Psoas muscle (tissue), 8 donors: ENCODE measurements at places on chromosomes 16 and 17. TPM values are rescaled to one million over a fixed set of nuclear protein-coding genes. Genes with fewer than 3 reads are reported as not detected.

DNA sequence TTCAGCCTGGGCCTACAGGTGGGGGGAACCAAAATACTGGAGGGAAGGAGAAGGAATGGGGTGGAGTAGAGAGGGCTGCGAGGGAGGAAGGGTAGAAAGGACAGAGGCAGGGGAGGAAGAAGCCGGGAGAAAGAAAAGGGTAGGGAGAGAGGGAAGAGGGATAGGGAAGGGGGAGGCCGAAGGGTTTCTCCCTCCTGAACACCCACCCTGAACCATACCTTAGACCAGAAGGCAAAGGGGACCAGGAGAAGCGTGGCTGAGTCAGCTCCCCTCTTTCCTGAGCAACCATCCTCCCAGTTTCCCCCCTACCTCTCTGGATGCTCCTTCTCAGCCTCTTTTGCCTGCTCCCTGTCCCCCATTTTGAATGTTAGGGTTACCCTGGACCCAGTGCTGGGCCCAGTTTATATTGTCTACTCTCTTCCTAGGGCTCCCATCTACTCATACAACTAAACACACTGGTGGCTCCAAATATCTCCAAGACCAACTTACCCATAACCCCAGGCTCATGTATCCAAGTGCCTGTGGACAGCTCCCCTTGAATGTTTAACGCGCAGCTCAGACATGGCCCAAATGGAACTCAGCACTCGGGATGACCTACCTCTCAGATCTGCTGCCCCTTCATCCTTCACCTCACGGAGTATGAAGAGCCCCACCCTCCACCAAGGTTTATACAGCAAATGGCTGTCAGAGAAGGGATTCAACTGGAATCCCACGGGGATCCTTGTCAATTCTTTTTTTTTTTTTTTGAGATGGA, 7.8 kb downstream of the TSPOAP1 start:
- no peaks in the 10 kb centered on the region for H3K36me3 ChIP-seq
- no peak for DNase-seq
- no peaks in the 10 kb centered on the region for H3K27me3 ChIP-seq
- H3K4me1 ChIP-seq: peaks cover 6% of the 10 kb centered on the region
- H3K27ac ChIP-seq: no peak overlapping the region
- H3K4me3 ChIP-seq: no peak overlapping the region

GRCh38 chr17:17385491-17385890, 82.3 kb downstream of the NT5M start:
- no peaks in the 10 kb centered on the region for H3K27me3 ChIP-seq
- no peak overlapping the region for H3K4me3 ChIP-seq
- H3K4me1 ChIP-seq: no peaks in the 10 kb centered on the region
- H3K36me3 ChIP-seq: no peaks in the 10 kb centered on the region

- no peaks in the 10 kb centered on the region for H3K36me3 ChIP-seq
- no peak for DNase-seq
- H3K27ac ChIP-seq: no peak overlapping the region
Measured at GRCh38 chr17:71900621-71901229, 220.1 kb upstream of the SOX9 start.

Gene CES1
- 2.6 TPM for total RNA-seq

DNA sequence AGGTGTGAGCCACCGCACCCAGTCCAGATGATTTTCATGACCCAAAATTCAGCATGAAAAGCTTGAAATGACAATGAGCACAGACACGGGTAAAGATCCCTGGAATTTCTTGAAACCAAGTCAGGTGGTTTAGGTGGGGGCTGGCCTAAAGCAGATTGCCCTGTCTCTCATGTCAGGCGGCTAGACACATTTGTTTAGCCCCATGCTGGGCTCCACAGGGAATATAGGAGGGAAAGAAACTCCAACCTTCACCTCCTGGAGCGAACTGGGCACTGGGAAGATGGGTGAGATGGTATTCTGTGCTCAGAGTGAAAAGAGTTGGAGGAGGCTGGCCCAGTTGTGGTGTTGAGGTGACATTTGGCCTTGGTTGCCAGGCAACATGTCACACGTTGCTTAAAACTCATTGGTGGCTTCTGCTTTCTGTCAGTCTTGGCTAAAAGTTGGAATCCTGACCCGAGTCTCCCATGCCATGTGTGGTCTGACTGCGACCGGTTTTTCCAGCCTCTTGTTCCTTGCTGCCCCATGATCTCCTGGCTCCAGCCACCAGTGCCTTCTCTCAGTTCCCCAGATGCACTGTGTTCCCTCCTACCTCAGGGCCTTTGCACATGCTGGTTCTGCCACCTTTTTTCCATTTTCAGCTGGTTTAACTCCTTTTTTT, 113.7 kb downstream of the ABCC6 start:
- no peak overlapping the region for H3K27ac ChIP-seq
- no peaks in the 10 kb centered on the region for H3K4me1 ChIP-seq
- no peak overlapping the region for H3K4me3 ChIP-seq
- H3K27me3 ChIP-seq: no peaks in the 10 kb centered on the region

Gene EARS2
- 19.8 TPM for total RNA-seq

GRCh38 chr17:41705271-41705991, 6.7 kb upstream of the GAST start:
- no peaks in the 10 kb centered on the region for H3K36me3 ChIP-seq
- H3K4me3 ChIP-seq: no peak overlapping the region
- H3K27me3 ChIP-seq: no peaks in the 10 kb centered on the region
- DNase-seq: no peak
- H3K4me1 ChIP-seq: no peaks in the 10 kb centered on the region

DNA sequence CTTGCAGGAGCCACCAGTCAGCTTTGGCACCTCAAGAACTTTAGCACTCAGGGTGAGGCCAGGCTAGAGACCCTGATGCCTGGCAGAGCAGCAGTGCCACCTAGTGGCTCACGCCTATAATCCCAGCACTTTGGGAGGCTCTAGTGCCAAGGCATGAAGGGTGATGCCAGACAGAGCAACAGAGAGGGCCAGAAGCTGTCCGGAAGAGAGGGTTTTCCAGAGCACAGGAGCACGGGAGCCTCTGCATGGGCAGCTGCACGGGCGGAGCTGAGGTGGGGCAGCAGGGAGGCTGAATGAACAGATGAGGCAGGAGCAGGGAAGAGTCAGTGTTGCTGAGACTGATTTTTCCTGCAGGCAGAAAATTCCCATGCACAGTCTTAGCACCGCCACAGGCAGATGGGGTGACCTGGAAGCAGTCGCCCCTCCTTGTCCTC, 38.9 kb downstream of the MYH3 start:
- H3K27ac ChIP-seq: peak overlapping the region; percentile 84
- H3K36me3 ChIP-seq: no peaks in the 10 kb centered on the region

Gene GP1BA
- total RNA-seq: not detected
